ENCODE measurements at places on chromosomes 5 and 9.
A peak's percentile ranks its signal among the peaks of the same experiment; 100 is the strongest.

- no peaks in the 10 kb centered on the region for H3K36me3 ChIP-seq
- peaks cover 13% of the 10 kb centered on the region for H3K27me3 ChIP-seq
- no peak for DNase-seq
- H3K27ac ChIP-seq = no peak overlapping the region
Measured at GRCh38 chr5:123786411-123786810, 274.4 kb downstream of the CSNK1G3 start.

GRCh38 chr9:137918331-137919094 is 40.9 kb downstream of the CACNA1B start:
- no peaks in the 10 kb centered on the region for H3K36me3 ChIP-seq
- H3K4me3 ChIP-seq = no peak overlapping the region
- no peak for DNase-seq
- no peaks in the 10 kb centered on the region for H3K4me1 ChIP-seq

- H3K27ac ChIP-seq = no peak overlapping the region
- H3K36me3 ChIP-seq = no peaks in the 10 kb centered on the region
- no peak overlapping the region for H3K4me3 ChIP-seq
- DNase-seq = no peak
Measured at GRCh38 chr9:88927510-88927909, 63.8 kb upstream of the S1PR3 start.

DNA sequence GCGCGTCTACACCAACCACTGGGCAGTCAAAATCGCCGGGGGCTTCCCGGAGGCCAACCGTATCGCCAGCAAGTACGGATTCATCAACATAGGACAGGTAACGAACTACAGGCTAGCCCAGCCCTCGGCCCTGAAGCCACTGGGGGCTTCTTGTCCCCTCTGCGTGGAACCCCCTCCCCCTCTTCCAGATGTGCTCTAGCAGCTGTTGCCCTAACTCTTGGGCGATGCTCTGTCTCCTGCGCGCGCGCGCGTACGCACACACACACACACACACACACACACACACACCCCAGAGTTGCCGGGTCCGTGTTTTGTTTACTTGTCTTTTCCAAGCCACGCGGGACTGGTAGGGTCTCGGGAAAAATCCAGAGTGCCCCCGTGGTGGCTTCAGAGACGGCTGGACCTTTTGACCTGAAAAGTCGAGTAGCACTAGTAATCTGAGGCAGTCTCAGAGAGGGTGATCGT is 836 bp downstream of the PCSK5 start:
- no peak overlapping the region for H3K27ac ChIP-seq
- H3K4me1 ChIP-seq = no peaks in the 10 kb centered on the region
- H3K36me3 ChIP-seq = no peaks in the 10 kb centered on the region
- H3K4me3 ChIP-seq = peak overlapping the region; percentile 49

DNA sequence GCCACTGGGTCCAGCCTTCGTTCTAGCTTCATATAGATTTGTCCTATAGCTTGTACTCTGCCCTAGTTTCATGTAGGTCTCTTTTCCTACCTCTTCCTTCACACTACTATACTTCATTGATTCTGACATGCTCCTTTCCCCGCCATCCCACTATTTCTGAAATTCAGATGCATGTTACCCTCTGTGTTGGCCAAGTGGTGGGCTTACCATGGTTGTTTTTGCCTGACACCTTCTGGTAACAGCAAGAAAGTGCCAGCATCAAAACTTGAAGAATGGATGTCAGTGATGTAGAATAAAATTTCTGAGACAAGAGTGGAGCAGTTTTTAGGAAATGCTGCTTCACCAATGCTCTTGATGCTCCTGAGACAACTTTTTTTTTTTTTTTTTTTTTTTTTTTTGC is 19.5 kb upstream of the SERINC5 start:
- no peaks in the 10 kb centered on the region for H3K27me3 ChIP-seq
- H3K27ac ChIP-seq = no peak overlapping the region
- DNase-seq = no peak
- no peak overlapping the region for H3K4me3 ChIP-seq
- H3K4me1 ChIP-seq = no peaks in the 10 kb centered on the region
- no peaks in the 10 kb centered on the region for H3K36me3 ChIP-seq

DNA sequence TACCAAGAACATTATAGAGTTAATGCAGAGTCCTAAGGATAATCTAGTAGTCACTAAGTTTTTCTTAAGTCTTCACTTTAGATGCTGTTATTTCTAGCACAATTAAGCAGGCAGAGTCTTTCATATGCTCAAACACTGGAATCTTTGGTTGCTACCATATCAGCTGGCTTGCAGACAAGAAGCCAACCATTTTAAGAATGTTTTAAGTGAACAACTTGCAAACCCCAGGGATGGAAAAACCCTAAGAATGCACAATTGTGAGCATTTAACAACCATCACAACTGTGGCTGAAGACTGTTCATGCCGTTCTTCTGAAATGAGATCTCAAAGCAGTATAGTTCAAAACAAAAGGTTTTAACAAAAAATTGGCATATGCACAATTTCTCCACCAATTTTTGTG is 55.1 kb downstream of the CSNK1A1 start:
- H3K4me1 ChIP-seq = peaks cover 4% of the 10 kb centered on the region
- H3K36me3 ChIP-seq = peaks cover 73% of the 10 kb centered on the region
- H3K4me3 ChIP-seq = no peak overlapping the region

- peaks cover 4% of the 10 kb centered on the region for H3K4me1 ChIP-seq
- peaks cover 4% of the 10 kb centered on the region for H3K27me3 ChIP-seq
- no peak overlapping the region for H3K4me3 ChIP-seq
- H3K27ac ChIP-seq = peak overlapping the region; percentile 21
Measured at GRCh38 chr9:8627976-8628679, 828.5 kb upstream of the DMAC1 start.

GRCh38 chr9:20333991-20334390 is 288.3 kb downstream of the MLLT3 start:
- DNase-seq = no peak
- H3K27ac ChIP-seq = no peak overlapping the region
- H3K4me3 ChIP-seq = no peak overlapping the region
- no peaks in the 10 kb centered on the region for H3K4me1 ChIP-seq
- H3K36me3 ChIP-seq = no peaks in the 10 kb centered on the region
- no peaks in the 10 kb centered on the region for H3K27me3 ChIP-seq

DNA sequence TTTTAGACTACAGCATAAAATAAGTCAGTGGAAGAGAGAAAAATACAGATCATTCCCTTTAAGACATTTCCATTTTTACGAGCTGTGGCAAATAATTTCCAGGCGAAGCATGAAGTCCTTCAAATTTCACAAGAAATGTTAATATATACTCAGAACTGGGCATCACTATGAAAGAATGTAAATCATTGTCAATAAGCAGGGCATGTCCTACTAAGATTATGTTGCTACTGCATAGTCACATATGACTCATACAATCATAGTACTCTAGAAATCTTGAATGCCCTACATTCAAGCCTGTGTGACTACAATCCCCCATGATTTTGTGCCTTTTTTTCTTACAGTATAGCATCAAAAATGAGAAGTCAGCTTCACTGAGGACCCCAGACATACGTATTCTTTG is 485.2 kb upstream of the FTMT start:
- no peak overlapping the region for H3K4me3 ChIP-seq
- H3K36me3 ChIP-seq = no peaks in the 10 kb centered on the region
- no peaks in the 10 kb centered on the region for H3K27me3 ChIP-seq
- H3K4me1 ChIP-seq = peaks cover 10% of the 10 kb centered on the region

DNA sequence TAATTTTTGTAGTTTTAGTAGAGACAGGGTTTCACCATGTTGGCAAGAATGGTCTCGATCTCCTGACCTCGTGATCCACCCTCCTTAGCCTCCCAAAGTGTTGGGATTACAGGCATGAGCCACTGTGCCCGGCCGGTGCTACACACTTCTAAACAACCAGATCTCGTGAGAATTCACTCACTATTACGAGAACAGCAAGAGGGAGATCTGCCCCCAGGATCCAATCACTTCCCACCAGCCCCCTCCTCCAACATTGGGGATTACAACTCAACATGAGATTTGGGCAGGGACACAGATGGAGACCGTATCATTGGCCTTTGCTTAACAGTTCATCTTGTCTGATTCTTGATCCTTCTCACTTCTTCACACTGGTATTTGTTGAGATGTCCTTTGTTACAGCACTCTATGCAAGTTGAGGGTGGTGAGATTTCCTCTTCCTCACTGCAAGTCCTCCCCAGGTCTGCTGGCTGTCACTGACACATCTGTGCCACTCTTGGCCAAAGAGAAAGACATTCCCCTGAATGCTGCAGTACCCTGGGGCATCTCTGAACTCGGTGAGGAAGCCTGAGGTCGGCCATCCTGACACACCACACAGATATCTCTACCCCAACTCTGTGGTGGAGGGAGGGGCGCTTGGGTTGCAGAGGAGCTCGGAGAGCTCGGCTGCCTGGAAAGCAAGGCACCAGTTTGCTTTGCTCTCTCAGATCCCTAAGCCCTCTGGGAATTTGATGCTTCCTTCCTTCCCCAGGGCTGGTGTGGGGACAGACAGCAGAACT is 4.2 kb upstream of the SUB1 start:
- no peak overlapping the region for H3K27ac ChIP-seq
- H3K36me3 ChIP-seq = no peaks in the 10 kb centered on the region
- H3K4me3 ChIP-seq = no peak overlapping the region
- no peaks in the 10 kb centered on the region for H3K27me3 ChIP-seq
- peaks cover 9% of the 10 kb centered on the region for H3K4me1 ChIP-seq
- no peak for DNase-seq

DNA sequence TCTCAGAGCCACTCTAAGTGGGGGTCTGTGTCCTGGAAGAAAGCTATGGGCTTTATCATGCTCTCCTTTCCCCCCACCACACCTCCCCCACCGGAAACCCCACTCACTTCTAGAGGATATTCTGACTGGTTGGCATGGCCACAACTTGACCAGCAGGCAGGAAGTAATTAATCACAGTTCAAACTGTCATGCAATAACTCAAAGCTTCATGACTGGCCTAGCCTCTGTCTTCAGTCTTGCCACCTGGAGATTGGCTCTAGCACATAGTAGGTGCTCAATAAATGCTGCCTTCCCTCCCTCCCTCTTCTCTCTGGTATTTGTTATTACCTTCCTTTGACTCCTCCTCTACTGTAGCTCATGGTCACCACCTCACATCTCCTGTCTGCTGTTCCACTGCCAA is 124.7 kb downstream of the GABBR2 start:
- no peaks in the 10 kb centered on the region for H3K36me3 ChIP-seq
- H3K4me3 ChIP-seq = no peak overlapping the region
- no peaks in the 10 kb centered on the region for H3K4me1 ChIP-seq
- no peak for DNase-seq

GRCh38 chr9:117827456-117827855 is 123.3 kb downstream of the TLR4 start:
- H3K27me3 ChIP-seq = peaks cover 7% of the 10 kb centered on the region
- H3K36me3 ChIP-seq = no peaks in the 10 kb centered on the region
- DNase-seq = no peak
- no peak overlapping the region for H3K27ac ChIP-seq
- no peaks in the 10 kb centered on the region for H3K4me1 ChIP-seq

DNA sequence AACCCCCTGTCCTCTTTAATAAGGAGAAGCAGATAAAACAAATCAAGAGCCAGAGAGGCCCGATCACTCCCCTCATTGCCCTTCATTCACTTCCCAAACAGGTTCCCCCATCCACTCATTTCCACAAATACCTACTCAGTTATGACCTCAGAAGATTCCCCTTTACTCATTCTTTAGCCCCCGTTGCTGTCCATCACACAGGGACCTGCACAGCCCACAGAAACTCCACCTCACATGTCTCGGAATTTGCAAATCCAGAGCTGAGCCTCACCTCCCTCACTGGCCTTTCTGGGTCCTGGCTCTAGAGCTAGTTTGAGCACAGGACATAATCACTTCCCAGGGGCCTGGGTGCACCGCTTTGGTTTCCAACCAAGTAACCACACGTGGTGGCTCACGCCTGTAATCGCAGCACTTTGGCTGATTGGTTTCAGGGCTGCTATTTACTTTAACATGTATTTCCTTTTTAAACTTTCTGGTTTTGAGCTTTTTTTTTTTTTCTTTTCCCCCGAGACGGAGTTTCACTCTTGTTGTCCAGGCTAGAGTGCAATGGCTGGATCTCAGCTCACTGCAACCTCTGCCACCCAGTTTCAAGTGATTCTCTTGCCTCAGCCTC is 17.8 kb downstream of the ATP6V0E1 start:
- DNase-seq = no peak
- peaks cover 25% of the 10 kb centered on the region for H3K36me3 ChIP-seq
- no peak overlapping the region for H3K27ac ChIP-seq
- peaks cover 18% of the 10 kb centered on the region for H3K4me1 ChIP-seq

DNA sequence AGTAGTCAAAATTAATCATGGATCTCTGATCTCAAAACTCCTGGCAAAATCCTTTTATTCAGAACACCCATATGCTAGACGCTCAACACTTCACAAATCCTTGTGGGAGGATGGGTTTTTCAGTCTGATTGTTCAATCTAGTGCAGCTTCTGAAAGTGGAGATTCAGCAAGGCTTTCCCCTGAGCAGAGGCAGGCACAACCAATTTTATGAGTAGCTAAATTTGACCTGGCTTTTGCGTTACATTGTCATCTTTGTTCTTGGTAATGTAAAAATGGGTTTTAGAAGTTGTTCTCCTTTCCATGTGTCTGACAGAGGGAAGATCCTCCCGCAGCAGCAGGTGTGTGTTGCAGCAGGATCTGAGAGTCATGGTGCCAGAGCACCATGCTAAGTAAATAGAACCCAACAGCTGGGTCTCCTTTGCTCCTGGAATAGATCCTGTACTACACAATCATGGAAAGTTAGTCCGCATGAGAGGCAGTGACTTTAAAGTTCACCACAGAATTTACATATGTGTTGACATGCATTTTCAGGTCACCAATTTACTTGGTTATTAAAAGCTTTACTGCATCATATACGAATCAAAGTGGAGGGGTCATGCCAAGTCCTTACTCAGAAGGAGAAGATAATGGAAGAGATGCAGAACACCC is 70.1 kb upstream of the MEF2C start:
- no peak overlapping the region for H3K27ac ChIP-seq
- no peak overlapping the region for H3K4me3 ChIP-seq
- H3K4me1 ChIP-seq = no peaks in the 10 kb centered on the region
- H3K27me3 ChIP-seq = peaks cover 9% of the 10 kb centered on the region
- DNase-seq = no peak

GRCh38 chr5:179648410-179648809 is 24.9 kb upstream of the HNRNPH1 start:
- peak; percentile 64 for DNase-seq
- H3K4me3 ChIP-seq = no peak overlapping the region
- H3K27ac ChIP-seq = no peak overlapping the region
- H3K4me1 ChIP-seq = no peaks in the 10 kb centered on the region

- H3K27me3 ChIP-seq = no peaks in the 10 kb centered on the region
- peaks cover 11% of the 10 kb centered on the region for H3K4me1 ChIP-seq
- H3K4me3 ChIP-seq = no peak overlapping the region
- no peak for DNase-seq
Measured at GRCh38 chr5:65821966-65822365, 100.0 kb downstream of the NLN start.

- no peaks in the 10 kb centered on the region for H3K4me1 ChIP-seq
- peak; percentile 33 for DNase-seq
- no peaks in the 10 kb centered on the region for H3K27me3 ChIP-seq
- no peaks in the 10 kb centered on the region for H3K36me3 ChIP-seq
- H3K27ac ChIP-seq = no peak overlapping the region
- no peak overlapping the region for H3K4me3 ChIP-seq
Measured at GRCh38 chr9:93683331-93684134, 107.1 kb downstream of the PHF2 start.

DNA sequence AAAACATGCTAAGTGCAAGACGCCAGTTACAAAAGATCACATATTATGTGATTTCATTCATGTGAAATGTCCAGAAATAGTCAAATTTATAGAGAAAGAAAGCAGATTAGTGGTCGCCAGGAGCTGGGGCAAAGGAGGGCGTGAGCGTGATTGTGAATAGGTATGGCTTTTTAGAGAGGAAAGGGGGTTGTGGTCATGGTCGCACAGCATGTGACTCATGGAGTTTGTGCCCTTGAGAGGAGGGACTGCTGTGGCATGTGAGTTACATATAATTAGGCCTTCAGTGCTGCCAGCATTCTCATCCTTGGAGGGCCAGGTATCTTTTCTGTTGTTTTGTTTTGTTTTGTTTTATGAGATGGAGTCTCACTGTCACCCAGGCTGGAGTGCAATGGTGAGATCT is 21.2 kb upstream of the MARCHF6 start:
- no peak overlapping the region for H3K27ac ChIP-seq
- H3K27me3 ChIP-seq = no peaks in the 10 kb centered on the region
- H3K4me1 ChIP-seq = peaks cover 7% of the 10 kb centered on the region
- H3K4me3 ChIP-seq = no peak overlapping the region
